ENCODE measurements at places on chromosomes 3 and 15.

DNA sequence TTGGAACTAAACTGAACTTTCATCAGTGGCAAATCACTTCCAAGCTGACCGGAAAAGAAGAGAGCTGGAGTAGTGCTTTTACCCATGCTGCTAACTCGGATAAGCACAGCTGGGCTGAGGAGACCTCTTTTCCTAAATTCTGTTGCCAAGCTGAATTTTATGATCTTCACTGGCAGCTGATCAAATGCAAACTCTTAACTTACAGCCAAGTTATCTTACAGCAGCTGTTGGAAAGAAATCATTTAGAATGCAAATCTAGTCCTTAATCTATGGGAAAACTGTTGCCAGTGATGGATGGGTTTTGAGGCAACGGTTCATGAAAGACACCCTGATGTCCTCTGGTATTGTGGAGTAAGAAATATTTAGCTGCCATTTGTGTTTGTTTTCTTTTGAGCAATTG is 216.5 kb downstream of the ZNF385D start:
- no peak for DNase-seq

- no peak for DNase-seq
Observed at GRCh38 chr15:23095796-23096195, 40.8 kb downstream of the GOLGA6L1 start.

GRCh38 chr3:17915341-17915740 is 172.9 kb upstream of the TBC1D5 start:
- DNase-seq, result no peak

GRCh38 chr3:48661501-48662144 is 1.1 kb downstream of the CELSR3 start:
- DNase-seq, result peak; percentile 65

DNA sequence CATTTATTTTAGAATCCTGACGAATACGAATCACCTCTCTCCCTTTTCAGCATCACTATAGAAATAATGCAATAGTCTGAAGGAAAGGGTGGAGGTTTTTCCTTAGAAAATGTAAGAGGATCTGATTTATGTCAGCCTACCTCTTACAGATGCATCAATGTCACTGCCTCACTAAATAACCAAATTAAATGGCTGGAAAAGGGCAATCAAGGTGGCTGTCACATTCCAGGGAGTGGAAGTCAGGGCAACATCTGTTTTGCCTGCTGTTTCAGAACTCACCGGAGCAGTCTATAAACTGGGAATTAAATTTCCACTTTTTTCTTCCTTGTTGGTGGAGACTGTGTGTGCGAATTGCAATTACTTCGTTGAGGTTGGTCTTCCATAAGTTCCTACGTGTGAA is 299.3 kb upstream of the PDZRN3 start:
- no peak for DNase-seq

DNA sequence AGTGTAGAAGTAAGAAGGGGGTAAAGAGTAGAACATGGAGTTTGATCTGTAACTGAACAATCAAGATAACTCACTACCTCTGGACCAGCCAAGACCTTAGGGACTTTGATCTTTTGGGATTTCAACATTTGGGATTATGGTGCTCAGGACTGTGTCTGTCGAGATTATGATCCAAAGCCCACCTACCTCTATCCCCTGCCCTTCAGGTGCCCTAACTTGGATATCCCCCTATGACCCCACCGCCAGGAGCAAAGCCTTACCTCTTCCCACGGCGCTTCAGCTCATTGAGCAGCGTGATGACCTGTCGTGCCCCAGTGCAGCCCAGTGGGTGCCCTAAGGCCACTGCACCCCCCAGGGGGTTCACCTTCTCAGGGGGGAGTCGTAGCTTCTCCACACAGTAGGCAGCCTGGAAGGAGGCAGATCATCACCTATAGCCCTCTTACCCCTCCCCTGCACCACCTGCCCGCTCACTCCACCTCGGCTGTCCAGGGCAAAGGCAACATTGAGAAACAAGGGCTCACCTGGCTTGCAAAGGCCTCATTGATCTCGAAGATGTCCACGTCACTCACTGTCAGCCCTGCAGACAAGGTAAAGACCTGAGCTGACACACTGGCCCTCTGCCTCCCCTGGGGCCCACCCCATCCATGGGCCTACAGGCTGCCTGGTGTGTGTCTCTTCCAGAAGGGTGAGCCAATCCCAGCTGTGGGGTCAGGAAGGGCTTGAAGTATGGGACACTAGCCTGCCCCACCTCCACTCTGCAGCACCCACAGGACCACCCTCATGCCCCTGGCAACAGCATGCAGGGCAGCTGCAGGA is 11.4 kb downstream of the ACAA1 start:
- DNase-seq, result no peak

- DNase-seq, result no peak
Observed at GRCh38 chr3:118637846-118638245, 396.8 kb downstream of the IGSF11 start.

- no peak for DNase-seq
Observed at GRCh38 chr3:8954938-8955763, 8.1 kb downstream of the RAD18 start.

GRCh38 chr3:109023656-109024254 is 70.1 kb upstream of the GUCA1C start:
- DNase-seq, result peak; percentile 0

DNA sequence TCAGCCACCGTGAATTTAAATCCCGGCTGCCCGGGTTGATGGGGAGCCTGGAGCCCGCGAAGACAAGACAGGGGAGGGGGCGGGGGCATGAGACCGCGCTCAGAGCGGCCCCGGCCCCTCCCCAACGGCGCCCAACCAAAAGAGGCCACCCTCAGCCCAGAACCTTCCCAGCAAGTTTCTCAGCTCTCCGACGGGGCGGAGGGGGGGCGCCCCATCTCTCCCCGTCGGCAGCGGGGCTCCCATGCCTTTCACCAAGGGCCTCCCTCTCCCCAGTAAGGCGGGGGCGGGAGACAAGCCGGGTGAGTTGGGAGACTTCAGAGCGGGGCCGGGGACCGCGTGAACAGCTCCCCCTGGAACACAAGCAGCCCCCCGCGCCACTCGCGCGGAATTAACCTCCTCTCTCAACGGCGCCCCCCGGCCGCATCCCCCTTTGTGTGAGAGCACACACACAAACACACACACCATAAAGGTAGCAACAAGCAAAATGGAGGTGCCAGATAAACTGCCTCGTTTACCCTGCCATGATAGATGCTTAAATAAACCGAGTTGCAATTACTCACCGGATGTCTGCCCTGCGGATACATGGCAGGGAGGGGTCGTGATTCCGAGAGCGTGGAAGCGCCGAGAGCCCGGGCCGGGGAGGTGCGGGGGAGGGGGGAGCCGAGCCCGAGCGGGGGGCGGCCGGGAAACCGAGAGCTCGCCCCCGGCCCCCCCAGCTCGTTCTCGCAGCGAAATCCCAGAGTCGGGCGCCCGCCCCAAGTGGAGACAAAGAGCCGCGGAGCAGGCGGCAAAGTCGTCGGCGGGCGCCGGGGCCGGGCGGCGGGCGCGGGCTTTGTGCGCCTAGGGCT is 1.3 kb downstream of the TLE3 start:
- DNase-seq, result peak; percentile 35

- DNase-seq, result no peak
Observed at GRCh38 chr3:79810581-79810980, 42.8 kb upstream of the ROBO1 start.

GRCh38 chr3:170638988-170639387 is 53.1 kb upstream of the SLC7A14 start:
- DNase-seq, result no peak

GRCh38 chr3:114079761-114080160 is 23.2 kb downstream of the QTRT2 start:
- no peak for DNase-seq

DNA sequence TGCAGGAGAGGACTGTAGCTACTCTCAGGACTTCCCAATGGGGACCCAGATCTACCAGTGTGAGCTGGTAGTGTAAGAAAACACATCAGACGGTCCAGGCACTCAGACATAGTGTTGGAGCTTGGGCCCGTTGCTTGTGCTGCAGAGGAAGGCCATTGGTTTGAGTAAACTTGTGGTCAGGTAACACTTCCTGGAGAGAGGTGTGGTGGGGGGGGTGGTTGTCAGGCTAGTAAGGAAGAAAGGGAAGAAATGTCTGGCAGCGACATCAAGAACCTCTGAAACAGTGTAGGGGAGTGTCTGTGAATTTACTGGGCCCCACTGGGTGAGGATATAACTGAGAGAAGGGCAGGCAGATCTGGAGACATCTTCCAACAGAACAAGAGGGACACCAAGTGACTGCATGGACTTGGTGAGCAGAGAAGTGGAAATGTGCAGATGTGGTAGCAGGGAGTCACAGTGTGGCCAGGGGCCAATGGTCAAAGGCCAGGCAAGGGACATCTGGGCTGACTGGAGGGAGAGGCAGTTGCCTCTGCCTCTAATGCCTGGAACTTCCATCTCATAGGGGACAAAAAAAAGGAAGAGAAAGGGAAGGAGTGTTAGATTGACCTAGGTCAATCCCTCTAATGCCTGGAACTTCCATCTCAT is 63.7 kb upstream of the MRPS22 start:
- no peak for DNase-seq

- no peak for DNase-seq
Observed at GRCh38 chr15:47720555-47720954, 3.2 kb downstream of the SEMA6D start.

Data from stimulated activated CD8-positive, alpha-beta memory T cell treated with anti-CD3 and anti-CD28 coated beads, Interleukin-2, amount 100 ng/mL, for 48 hours (primary cell).